ENCODE measurements at places on chromosomes 16 and 17. TPM values are rescaled to one million over a fixed set of nuclear protein-coding genes. Genes with fewer than 3 reads are reported as not detected.
A peak's percentile ranks its signal among the peaks of the same experiment; 100 is the strongest.

- H3K27ac ChIP-seq = no peak overlapping the region
- H3K27me3 ChIP-seq = no peaks in the 10 kb centered on the region
- DNase-seq = no peak
- H3K36me3 ChIP-seq = no peaks in the 10 kb centered on the region
Observed at GRCh38 chr16:89338863-89339262, 121.4 kb downstream of the ZNF778 start.

DNA sequence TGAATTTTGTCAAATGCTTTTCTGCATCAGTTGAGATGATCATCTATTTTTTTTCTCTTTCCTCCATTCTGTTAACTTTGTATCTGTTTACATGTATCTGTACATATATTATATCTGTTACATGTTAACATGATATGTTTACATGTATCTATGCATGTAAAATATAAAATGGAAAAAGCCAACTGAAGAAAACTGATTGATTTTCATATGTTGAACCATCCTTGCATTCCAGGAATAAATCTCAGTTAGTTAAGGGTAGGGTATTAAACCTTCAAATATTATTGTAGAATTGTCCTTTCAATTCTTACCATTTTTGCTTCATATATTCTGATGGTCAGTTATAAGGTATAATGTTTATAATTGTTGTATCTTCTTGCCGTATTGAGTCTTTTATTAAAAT lies 336.1 kb downstream of the ZFHX3 start:
- H3K4me3 ChIP-seq = no peak overlapping the region
- H3K36me3 ChIP-seq = no peaks in the 10 kb centered on the region
- H3K27ac ChIP-seq = no peak overlapping the region
- DNase-seq = no peak

DNA sequence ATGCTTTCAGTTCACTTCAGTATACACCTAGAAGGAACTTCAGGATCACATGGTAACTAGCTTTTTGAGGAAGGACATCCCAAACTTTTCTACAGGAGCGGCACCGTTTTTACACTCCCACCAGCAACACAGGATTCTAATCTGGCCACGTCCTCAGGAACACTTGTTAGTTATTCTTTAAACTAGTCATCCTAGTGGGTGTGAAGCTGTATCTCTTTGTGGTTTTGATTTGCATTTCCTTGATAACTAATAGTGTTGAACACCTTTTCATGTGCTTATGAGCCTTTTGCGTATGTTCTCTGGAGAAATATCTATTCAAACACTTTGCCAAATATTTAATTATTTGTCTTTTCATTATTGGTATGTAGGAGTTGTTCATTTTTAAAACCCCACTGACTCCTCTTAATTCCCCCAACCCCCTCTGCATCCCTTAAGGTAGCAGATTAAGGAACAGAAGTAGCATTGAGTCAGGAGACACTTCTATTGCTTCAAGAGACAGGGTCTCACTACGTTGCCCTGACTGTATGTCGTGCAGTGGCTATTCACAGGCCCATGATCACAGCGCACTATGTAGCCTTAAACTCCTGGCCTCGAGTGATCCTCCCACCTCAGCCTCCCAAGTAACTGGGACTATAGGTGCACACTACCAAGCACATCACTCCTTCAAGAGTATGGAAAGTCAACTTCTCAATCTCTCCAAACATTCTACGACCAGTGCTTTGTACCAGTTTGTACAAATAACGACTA lies 25.4 kb downstream of the YWHAE start:
- DNase-seq = no peak
- H3K4me3 ChIP-seq = no peak overlapping the region
- no peaks in the 10 kb centered on the region for H3K27me3 ChIP-seq
- peak overlapping the region; percentile 40 for H3K27ac ChIP-seq

DNA sequence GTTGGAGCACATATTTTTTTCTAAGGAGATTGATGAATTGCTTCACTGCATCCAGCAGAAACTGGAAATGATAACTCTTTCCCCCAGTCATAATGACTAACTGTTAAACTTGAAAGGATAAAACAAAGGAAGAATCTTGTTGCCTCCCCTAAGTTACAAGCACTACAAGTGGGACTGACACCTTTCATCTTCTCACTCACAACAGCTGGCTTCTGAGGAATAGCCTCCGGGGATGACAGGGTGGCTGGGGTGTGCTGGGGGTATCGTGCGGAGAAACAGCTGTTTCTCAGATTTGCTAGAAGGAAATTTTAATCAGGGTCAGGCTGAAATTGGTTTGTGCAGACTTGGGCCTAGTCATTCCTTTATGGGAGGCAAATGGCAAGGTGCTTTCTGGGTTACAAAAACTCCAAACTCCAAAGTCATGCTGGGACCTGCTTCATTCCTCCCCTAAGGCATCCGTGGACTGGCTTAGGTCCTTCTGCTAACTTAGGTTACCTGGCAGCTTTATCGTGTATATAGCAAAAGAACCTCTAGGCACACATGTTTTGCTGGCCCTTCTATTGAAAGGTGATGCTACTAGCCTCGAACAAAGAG lies 557.2 kb downstream of the TOX3 start:
- no peak overlapping the region for H3K27ac ChIP-seq
- no peak overlapping the region for H3K4me3 ChIP-seq
- H3K36me3 ChIP-seq = no peaks in the 10 kb centered on the region
- DNase-seq = no peak
- no peaks in the 10 kb centered on the region for H3K27me3 ChIP-seq

The SLC5A10 gene
- 0.11 TPM for polyA plus RNA-seq

The SCIMP gene
- polyA plus RNA-seq = 1.5 TPM

DNA sequence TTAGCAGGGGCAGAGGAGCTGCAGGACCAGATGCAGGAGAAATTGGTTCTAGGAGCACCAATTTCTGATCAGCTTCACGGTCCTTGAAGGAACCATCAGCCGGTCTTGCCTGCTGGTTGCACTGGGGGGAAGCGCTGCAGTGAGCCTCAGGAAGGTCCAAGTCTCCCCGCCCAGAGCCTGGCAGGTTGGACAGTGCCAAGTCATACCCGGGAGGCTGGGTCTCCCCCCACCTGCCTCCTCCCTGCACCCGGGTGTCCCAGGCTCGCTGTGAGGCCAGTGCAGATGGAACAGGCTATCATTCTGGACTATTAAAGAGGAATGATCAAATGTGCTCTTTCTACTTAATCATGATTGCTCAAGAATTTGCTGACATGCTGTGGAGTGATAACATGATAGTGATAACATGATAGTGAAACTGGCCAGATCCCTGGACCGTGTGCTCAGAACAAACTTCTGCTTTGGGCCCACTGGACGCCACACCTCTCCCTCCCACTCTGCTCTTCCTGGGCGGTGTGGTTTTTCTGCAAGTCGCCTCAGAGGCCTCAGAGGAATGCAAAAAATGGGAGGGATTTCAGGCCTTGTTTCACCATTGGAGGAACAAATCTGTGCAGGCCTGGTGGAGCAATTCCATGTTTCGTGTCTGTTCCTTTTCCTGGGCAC lies 236.0 kb downstream of the IRF8 start:
- no peaks in the 10 kb centered on the region for H3K27me3 ChIP-seq
- H3K4me3 ChIP-seq = no peak overlapping the region
- DNase-seq = no peak

All from CD4-positive, alpha-beta memory T cell (primary cell).